ENCODE measurements at places on chromosomes 6 and 20.

GRCh38 chr6:6858533-6858982, 249.2 kb upstream of the RREB1 start:
- DNase-seq = no peak

DNA sequence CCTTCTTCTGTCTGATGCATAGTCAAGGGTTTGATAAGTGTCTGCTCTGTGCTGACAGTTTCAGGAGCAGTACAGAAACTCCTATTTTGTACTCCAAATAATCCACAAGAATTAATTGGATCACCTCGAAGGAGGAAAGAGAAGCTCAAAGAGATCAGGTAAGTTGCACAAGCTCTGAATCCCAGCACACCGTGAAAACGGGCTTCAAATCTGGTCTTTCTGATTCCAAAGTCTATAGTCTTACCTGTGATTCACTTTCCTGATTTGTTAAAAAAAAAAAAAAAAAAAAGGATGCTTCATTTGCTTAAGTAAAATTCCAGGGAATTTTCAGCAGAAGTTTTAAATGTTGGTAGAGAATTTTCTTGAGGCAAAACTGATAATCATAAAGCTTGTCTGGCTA, 155.8 kb upstream of the ESR1 start:
- no peak for DNase-seq

GRCh38 chr20:4898282-4899244, 102.7 kb downstream of the SLC23A2 start:
- DNase-seq = no peak

- DNase-seq = peak; percentile 71
These were observed 18.0 kb upstream of the MAFB start for GRCh38 chr20:40706977-40707582.

GRCh38 chr6:35468980-35469750, 964 bp downstream of the RPL10A start:
- DNase-seq = no peak

- no peak for DNase-seq
These were observed 5.5 kb downstream of the ADRM1 start for GRCh38 chr20:62308102-62308822.

- DNase-seq = no peak
These were observed 239.7 kb upstream of the SUPT3H start for GRCh38 chr6:45617441-45617840.

DNA sequence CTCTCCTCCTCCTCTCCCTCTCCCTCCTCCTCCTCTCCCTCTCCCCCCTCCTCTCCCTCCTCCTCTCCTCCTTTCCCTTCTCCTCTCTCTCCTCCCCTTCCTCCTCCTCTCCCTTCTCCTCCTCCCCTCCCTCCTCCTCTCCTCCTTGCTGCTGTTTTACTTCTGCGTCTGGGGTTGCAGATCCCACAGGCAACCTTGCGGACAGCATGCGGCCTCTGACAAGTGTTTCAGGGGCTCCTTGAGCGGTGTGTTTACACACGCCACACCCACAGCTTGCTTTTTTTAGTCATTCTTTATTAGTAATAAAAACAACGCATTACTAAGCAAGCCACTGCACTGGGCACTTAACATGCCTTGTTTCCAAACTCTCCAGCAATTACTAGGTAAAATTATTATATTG, 81.9 kb downstream of the TFAP2C start:
- no peak for DNase-seq

- no peak for DNase-seq
These were observed 641 bp downstream of the DBNDD2 start for GRCh38 chr20:45408646-45409213.

- DNase-seq = no peak
These were observed 129.8 kb downstream of the COL12A1 start for GRCh38 chr6:75076009-75076408.

DNA sequence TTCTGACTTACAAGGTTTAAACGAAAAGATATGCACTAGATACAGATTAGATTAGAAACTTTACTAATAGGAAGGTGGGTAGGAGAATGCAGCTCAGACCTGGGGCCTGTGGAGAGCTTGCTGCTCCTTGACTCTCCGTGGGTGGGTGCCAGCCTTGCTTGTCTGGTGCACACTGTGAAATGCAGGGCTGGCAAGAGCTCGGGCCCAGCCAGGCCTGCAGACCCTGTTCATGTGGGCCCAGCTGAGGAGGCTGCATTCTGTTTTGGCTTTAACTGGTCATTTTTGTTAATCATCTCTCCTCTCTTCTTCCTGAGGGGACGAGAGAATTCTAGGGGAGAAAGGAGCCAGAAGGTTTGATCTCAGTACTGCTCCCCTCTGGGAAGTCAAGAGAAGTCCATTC, 325.4 kb downstream of the QKI start:
- DNase-seq = no peak

DNA sequence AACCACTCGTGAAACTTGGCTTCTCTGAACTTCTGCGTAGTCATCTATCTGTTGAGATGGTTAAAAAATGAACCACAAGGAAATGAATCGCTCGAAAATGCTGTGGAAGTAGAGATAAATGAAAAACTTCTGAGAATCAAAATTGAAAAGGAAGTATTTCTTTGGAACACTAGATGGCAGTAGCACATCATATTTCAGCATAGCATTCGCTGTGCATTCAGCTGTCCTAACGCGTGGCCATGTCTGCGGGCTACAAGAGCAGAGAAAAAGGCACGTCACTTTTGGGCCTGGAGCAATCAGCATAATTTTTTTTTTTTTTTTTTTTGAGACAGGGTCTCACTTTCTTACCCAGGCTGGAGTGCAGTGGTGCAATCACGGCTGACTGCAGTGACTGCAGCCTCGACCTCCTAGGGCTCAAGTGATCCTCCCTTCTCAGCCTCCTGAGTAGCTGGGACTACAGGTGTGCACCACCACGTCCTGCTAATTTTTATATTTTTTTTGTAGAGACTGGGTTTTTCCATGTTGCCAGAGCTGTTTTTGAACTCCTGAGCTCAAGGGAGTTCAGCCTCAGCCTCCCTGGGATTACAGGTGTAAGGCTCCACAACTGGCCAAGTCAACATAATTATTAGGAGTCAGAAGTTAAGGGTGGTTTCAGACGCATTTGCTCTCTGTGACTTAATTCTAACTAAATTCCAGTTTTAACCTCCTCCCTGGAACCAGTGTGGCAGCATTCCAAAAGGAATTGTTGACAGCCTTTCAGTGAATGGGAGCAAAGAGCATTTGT, 8.8 kb upstream of the PERP start:
- DNase-seq = peak; percentile 75

GRCh38 chr20:57282670-57283361, 16.4 kb upstream of the BMP7 start:
- peak; percentile 58 for DNase-seq

- no peak for DNase-seq
These were observed 29.6 kb upstream of the TMEM244 start for GRCh38 chr6:129890701-129891100.

GRCh38 chr6:88870717-88871330, 92.6 kb downstream of the RNGTT start:
- DNase-seq = peak; percentile 73

DNA sequence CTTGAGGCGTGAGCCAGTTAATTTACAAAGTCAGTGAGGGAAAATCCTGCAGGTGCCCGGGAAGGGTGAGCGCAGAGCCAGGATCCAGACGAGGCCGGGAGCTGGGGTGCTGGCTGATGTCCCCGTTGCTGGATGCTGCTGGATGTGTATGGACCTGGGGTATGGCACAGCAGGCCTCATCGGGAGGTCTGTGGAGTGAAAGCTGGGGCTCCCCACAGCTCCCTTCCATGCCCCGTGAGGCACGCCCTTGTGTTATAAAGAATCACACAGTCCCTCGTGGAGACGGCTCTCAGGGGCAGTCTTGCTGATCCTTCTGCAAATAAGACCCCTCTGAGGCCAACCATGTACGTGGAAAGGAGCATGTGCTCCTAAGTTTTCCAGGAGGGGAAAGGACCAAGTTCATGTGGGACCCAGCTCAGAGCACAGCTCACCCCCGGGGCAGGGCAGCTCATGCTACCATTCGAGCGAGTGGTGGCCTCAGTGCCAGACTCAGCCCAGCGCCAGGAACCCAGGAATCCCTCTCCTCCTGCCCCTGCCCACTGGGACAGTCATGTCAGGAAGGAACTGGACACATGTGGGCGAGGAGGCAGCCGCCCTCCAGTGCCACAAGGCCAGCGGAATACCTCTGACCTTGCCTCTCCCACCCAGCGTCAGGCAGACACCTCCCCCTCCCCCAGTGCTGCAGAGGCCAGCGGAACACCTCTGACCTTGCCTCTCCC, 97.5 kb downstream of the CDH4 start:
- DNase-seq = no peak

DNA sequence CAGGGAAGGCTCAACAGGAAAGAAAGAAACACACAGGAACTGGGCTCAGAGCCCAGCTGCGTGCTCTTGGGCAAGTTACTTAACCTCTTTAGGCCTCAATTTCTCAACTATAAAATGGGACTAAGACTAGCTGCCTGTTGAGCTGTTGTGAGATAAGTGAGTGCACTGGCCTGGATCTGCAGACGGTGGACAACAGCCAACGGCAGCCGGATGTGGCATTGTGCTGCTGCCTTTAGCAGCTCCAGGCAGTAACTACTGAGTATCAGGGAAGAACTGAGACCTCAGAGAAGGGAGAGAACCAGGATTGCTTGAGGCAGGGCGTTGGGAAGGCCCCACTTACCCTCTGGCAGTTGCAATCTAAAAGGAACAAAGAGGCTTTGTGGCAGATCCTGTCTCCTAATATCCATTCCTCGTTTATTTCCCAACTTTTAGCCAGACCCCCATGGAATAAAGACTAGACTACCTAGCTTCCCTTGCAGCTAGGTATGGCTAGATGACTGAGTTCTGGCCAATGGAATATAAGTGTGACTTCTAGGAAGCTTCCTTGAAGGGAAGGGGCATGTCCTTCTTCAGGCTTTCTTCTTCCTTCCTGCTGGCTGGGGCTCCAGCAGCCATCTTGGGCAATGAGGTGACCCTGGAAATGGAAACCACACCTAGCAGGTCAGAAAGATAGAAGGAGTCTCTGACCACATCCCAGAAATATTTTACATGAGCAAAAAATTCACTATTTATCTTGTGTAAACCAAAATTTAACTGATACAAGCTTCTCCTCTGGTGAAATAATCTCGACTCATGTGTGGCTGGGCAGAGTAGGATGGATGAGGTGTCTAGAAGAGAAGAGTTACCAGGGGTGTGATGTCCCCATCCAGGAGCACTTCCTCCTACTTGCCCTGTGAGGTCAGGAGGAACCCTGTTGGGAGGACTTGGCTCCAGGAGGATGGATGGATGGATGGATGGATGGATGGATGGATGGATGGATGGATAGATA, 67.6 kb downstream of the MRPL14 start:
- DNase-seq = no peak

- DNase-seq = no peak
These were observed 87.5 kb downstream of the ZFP64 start for GRCh38 chr20:52103913-52104545.

DNA sequence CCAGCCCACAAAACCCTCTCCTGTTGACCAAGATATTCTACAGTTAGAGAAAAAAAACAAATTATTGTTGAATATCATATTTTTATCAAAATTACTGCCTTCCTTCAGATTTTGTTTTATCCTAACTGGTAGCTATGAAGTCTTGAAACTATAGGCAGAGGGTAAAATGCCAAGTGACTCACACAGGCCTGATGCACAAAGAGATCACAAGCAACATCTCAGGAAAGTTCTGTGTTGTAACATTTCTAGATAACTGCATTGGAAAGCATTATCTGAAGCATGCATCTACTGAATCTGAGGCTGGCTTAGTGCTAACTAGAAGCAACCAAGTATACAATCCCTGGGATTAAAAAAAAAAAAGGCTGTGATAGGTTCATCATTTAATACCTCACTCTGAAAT, 134.2 kb downstream of the PKHD1 start:
- no peak for DNase-seq

GRCh38 chr6:159525445-159526025, 167.5 kb downstream of the SOD2 start:
- no peak for DNase-seq

DNA sequence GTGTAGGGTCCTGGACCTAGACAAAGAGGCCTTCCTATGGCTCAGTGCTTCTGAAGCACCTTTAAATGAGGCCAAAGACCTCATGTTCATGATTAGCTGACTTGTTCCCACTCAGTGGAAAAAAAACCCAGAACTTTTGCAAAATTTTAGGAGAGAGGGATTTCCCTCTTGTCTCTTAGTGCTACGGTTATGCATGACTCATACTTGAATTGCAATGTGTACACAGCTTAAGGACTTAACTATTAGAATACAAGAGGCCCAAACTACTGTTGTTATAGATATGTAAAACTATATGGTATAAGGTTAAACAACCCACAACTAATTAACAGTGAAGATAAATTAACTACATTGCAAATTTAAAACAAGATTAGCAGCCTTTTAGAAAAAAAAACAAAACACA, 32.3 kb upstream of the HLA-A start:
- no peak for DNase-seq

GRCh38 chr6:71245265-71246049, 43.2 kb upstream of the OGFRL1 start:
- no peak for DNase-seq

DNA sequence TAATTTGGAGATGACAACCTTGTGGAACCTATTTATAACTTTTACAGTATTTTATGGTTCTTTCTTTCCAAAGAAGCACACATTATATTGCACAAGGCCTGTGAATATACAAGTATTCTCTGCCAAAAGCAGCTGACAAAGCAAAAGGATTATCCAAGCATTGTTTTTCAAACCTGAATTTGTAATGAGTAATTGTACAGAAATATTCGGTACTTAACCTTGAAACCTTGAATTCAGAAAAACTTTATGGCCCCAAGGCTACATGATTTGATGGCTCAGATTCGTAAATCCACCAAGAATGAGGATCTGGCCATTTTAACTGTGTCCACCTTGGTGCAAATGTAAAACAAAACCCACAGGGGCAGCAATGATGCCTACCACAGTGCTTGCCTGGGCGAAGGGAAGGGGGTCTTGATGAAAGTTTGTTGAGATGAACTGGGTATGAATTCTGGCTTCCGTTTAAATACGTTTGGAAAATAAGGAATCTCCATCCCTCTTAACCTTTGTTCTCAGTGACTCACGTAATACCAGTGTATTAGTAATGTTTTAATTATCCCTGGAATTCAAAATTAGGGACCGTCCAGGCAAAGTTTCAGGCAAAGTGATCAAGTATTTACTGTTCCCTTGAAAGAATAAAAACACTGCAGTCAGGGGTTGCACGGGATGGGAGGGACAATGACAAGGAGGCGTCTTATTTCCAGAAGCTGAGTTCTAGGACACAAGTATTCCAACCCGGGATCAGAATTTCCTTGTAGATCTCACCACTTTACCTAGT, 2.7 kb upstream of the RBM24 start:
- DNase-seq = no peak

DNA sequence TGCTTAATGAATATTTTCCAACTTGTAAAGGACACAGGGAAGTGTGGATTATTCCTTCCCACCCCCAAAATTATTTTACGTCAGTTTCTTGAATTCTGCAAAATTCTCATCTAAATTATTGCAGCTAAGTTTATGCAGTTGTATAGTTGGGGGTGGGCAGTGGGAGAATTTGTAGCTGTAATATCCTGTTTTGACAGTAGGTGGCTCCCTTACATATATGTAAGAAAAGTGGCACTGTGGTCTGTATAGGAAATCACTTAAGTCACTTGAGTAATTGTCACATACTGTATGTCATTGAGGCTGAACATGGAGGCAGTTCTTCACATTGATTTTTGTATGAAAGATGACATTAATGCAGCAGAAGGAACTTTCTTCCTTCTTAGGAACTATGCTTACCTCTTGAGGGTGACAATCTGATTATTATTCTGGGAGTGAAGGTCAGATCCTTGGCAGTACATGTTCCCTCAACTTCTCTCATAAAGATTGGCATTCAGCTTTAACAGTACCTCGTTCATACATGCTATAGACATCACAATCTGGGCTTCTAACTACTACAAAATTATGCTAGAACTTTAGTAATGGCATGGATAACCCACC, 14.6 kb upstream of the CFAP206 start:
- DNase-seq = peak; percentile 67
